Natural killer cell treated with Interleukin-12 subunit alpha and Interleukin-12 subunit beta and Interleukin-15 and Interleukin-18, amount 100 ng/mL, for 72 hours (primary cell): ENCODE measurements at places on chromosomes 6 and 20. TPM values are rescaled to one million over a fixed set of nuclear protein-coding genes. Genes with fewer than 3 reads are reported as not detected.

- no peak overlapping the region for H3K27ac ChIP-seq
- H3K27me3 ChIP-seq, result peaks cover 7% of the 10 kb centered on the region
- no peaks in the 10 kb centered on the region for H3K4me1 ChIP-seq
These were observed 136.0 kb downstream of the CCDC170 start for GRCh38 chr6:151629791-151630190.

GRCh38 chr6:15881150-15881549 lies 218.3 kb upstream of the DTNBP1 start:
- peaks cover 29% of the 10 kb centered on the region for H3K4me1 ChIP-seq
- H3K27me3 ChIP-seq, result no peaks in the 10 kb centered on the region
- H3K36me3 ChIP-seq, result no peaks in the 10 kb centered on the region

- H3K4me1 ChIP-seq, result no peaks in the 10 kb centered on the region
- DNase-seq, result no peak
- H3K36me3 ChIP-seq, result no peaks in the 10 kb centered on the region
- no peak overlapping the region for H3K27ac ChIP-seq
- H3K27me3 ChIP-seq, result peaks cover 30% of the 10 kb centered on the region
These were observed 31.6 kb upstream of the SLC32A1 start for GRCh38 chr20:38692436-38693411.

GRCh38 chr6:17169291-17169690 lies 67.4 kb downstream of the STMND1 start:
- no peak overlapping the region for H3K27ac ChIP-seq
- H3K36me3 ChIP-seq, result no peaks in the 10 kb centered on the region
- no peak overlapping the region for H3K4me3 ChIP-seq
- DNase-seq, result no peak
- H3K4me1 ChIP-seq, result no peaks in the 10 kb centered on the region

DNA sequence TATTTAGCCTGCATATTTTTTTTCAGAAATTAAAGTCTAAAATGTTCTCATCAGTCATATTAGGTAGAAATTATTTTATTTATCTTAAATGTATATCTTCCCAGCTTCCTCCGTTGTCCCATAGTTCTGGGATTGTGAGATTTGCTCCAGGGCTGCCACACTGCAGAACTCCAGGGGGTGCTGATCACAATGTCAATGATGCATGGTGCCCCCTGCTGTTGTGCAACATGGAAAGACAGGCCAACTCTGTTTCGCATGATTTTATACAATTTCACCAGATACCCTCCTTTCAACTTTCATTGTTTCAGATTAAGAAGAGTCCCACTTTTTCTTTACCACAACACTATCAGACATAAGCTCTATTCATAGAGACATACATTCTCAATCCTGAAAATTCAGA lies 35.9 kb downstream of the ID4 start:
- DNase-seq, result no peak
- peaks cover 7% of the 10 kb centered on the region for H3K27me3 ChIP-seq
- H3K27ac ChIP-seq, result no peak overlapping the region
- H3K36me3 ChIP-seq, result no peaks in the 10 kb centered on the region
- no peaks in the 10 kb centered on the region for H3K4me1 ChIP-seq

- no peak overlapping the region for H3K27ac ChIP-seq
- H3K36me3 ChIP-seq, result no peaks in the 10 kb centered on the region
- H3K4me1 ChIP-seq, result peaks cover 6% of the 10 kb centered on the region
- H3K4me3 ChIP-seq, result no peak overlapping the region
These were observed 22.8 kb upstream of the BHLHE23 start for GRCh38 chr20:63029358-63030121.

The RANBP9 gene
- total RNA-seq, result 61.1 TPM

GRCh38 chr6:137914530-137915193 lies 47.6 kb downstream of the TNFAIP3 start:
- DNase-seq, result no peak
- no peak overlapping the region for H3K27ac ChIP-seq
- H3K36me3 ChIP-seq, result peaks cover 6% of the 10 kb centered on the region

- no peaks in the 10 kb centered on the region for H3K36me3 ChIP-seq
- DNase-seq, result no peak
- no peak overlapping the region for H3K4me3 ChIP-seq
- no peaks in the 10 kb centered on the region for H3K4me1 ChIP-seq
- no peak overlapping the region for H3K27ac ChIP-seq
These were observed 33.3 kb upstream of the SASH1 start for GRCh38 chr6:148309301-148309700.

The NKX2-2 gene
- not detected for total RNA-seq

DNA sequence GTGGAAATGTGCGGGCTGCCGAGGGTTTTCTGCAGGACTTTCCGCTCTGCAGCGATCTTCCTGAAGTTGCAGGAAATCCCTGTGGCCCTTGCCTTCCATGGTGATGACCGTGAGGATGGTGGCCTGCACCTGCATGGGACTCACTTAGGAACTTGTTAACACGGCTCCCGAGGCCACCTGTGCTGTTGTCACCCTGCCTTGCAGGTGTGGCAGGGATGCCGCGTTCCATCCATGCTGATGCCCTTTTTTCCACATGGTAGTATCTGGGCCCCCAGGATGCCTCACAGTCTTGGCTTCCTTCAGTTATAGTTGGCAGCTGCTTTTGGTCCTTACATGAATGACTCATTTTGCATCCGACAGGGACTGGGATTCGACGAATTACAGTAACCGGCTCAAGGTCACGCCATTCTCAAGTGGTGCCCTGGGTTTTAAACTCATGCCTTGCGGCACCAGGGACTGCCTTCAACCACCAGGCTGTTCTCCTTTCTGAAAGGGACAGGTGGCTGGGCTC lies 37.2 kb downstream of the SYNJ2 start:
- H3K4me3 ChIP-seq, result no peak overlapping the region
- no peak overlapping the region for H3K27ac ChIP-seq
- H3K4me1 ChIP-seq, result peaks cover 12% of the 10 kb centered on the region
- H3K36me3 ChIP-seq, result peaks cover 7% of the 10 kb centered on the region

- no peak overlapping the region for H3K4me3 ChIP-seq
- H3K27ac ChIP-seq, result no peak overlapping the region
- no peaks in the 10 kb centered on the region for H3K36me3 ChIP-seq
- H3K4me1 ChIP-seq, result no peaks in the 10 kb centered on the region
These were observed 661.3 kb downstream of the BCKDHB start for GRCh38 chr6:80767808-80768207.

DNA sequence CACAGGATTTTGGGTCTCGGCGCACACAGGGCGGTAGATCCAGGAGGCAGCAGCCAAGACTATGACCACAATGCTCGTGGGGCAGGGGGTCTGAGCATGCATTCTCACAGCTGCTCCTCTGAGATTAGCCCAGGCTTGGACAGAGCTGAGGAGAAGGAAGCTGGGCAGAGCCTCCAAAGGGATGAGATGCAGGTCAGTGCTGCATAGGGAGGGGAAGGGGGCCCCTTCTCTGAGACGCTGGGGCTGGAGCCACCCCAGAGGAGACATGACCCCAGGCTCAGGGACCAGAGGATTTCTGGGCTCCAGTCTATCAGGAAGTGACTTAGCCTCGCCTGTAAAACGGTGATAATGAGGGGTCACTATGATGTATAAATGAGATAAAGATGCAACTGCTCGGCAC lies 93.9 kb downstream of the BFSP1 start:
- H3K36me3 ChIP-seq, result no peaks in the 10 kb centered on the region
- no peak overlapping the region for H3K4me3 ChIP-seq
- H3K27me3 ChIP-seq, result peaks cover 9% of the 10 kb centered on the region
- no peak for DNase-seq
- no peaks in the 10 kb centered on the region for H3K4me1 ChIP-seq
- H3K27ac ChIP-seq, result no peak overlapping the region

DNA sequence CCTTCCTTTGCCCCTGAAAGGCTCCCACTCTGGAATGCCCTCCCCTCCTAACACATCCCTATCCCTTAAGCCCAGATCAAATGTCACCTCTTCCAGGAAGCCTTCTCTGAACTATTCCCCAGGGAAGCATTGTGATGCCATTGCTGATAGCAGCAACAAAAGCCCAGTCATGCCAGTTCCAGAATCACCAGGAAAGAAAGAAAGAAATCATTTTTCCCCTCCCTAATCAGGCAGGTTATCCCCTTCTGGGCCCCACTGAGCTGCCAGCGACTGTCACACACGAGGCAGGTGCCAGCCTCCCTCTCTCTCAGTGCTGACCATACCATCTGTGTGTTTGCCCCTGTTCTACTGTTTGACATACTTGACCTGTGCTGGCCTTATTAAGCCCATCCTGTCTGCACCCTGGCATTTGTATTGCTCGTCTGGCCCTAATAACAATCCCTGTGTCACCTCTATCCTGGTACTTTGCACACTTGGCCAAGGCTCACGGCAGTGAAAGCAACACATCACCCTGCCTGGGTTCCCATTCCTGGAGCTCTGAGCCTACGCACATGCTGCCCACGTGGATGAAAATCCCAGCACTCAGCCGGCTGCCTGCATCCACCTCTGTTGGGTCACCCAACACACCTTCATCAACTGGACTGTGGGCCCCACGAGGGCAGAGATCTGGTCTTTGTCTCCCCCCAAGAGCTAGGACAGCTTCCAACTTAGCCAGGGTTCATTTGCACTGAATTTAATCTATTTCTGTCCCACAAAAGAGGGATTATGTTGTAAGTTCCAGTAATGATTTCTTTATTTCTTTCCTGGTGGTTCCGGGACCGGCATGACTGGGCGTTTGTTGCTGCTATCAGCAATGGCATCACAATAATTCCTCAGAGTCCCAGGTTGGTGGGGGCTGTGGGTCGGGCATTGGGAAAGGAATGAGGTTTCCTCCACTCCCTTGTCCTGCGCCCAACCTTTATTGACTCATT lies 5.3 kb upstream of the BPIFB1 start:
- no peak overlapping the region for H3K4me3 ChIP-seq
- H3K27ac ChIP-seq, result no peak overlapping the region
- DNase-seq, result no peak
- H3K27me3 ChIP-seq, result peaks cover 11% of the 10 kb centered on the region

- peaks cover 10% of the 10 kb centered on the region for H3K36me3 ChIP-seq
- H3K27me3 ChIP-seq, result no peaks in the 10 kb centered on the region
- DNase-seq, result no peak
- H3K4me3 ChIP-seq, result no peak overlapping the region
- H3K27ac ChIP-seq, result no peak overlapping the region
- no peaks in the 10 kb centered on the region for H3K4me1 ChIP-seq
These were observed 24.1 kb upstream of the MYLIP start for GRCh38 chr6:16104624-16105433.
